ENCODE measurements at places on chromosomes 6 and 20.

DNA sequence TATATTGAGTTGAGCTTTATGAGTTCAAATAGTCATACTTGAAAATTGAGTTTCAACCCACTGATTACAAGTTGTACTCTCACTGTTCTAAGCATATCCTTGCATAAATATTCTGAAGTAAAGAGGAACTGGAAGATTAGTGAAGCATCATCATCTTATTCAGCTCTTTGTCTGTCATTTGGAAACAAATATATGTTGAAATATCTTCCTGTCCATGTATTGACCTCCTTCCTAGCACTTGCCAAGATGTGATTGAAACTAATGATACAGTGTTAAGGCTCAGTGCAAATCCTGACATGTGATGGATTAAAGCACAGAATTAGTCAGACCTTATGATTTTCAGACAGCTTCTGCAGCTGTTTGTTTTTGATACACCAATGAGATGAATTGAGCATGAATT lies 434.3 kb downstream of the TBC1D32 start:
- peak; percentile 15 for DNase-seq

GRCh38 chr6:118097576-118097975 lies 190.5 kb downstream of the SLC35F1 start:
- DNase-seq: no peak

DNA sequence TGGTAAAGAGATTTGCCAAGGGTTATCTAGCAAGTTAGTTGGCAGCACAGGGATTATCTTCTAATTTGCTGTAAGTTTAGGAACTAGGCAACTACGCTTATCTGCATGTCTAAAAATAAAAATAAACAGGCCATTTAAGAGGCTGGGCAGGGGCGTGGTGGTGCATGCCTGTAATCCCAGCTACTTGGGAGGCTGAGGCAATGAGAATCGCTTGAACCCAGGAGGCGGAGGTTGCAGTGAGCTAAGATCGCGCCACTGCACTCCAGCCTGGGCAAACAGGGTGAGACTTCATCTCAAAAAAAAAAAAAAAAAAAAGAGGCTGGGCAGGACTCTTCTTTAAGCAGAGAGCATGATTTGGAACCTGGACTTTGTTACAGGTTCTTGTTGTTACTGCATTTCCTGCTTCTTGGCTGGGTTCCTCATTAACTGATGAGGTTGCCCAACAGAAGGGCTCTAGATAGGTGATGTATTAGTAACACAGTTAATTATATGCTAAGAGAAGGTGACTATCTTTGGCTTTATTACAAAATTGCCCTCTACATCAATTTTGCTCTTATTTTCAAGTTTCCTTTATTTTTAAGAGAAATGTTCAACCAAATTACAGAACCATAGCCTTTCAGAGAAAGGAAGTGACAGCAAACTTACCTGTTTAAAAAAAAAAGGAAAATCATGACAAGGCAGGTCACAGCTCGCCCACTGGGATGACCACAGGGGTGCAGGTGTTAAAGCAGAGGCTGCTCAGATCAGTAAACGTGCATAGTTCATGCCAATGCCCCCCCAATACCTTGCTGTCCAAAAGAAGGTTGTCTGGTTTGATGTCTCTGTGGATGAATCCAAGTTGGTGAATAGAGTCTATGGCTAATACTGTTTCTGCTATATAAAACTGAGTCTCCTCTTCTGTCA lies 32.5 kb downstream of the STK38 start:
- no peak for DNase-seq

- DNase-seq: no peak
These were observed 13.7 kb downstream of the LAMA5 start for GRCh38 chr20:62353289-62354030.

GRCh38 chr6:150756173-150756572 lies 109.3 kb upstream of the MTHFD1L start:
- DNase-seq: no peak

DNA sequence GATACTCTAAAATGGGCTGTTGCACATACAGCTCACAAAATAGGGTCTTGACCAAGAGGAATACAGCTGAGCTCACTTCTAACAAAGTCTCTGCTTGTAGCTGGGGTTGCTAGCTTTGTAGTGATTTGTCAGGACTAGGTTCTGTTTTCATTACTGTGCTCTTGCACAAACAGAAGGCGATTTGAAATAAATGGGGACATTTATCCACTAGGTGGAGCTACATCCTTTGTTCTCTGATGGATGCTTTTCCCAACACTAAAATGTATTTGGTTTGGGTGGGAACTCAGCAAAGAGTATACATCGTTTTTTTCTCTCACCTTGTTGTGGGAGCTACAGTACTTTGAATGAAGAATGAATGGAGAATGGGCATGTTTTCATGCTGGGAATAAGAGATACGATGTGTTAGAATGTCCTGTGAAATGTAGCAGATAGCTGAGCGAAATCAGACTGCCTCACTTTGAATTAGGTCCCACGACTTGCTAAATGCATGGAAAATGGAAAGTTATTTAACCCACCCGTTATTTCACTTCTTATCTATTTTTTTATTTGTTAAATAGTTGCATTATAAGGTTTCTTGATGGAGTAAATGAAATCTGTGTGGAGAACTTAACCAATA lies 494.7 kb upstream of the MAP3K7 start:
- DNase-seq: no peak

DNA sequence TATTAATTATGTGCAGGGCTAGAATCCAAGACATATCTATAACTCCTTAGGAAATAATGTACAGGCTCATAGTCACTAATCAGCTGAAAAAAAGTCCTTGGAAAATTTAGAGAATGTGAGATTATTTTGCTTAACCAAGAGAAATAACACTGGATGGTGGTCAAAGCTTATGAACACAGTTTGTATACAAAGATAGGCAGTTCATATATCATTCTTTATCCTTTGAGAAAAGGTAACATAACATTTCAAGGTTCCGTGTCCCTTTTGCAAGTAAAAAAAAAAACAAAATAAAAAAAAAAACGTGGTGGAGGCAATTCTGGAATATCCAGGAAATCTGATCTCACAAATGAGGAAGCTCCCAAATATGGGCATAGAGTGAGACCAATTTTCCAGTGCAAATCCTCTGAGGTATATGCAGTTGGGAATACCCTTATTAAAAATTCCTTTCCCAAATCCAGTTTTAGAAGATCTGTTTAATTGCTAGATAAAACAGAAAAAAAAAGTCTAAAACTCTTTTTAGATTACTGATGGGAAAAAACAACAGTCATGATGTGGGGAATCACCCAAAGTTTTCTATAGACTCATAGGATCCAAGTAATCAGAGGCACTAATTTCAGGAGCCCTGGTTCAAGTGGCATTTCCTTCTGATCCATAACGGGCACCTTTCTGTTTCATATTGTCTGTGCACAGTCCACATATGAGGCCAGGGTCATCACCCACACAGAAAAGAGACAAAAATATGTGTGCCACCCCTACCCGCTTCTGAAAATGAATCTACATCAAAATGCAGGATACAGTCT lies 17.7 kb upstream of the TNFAIP3 start:
- no peak for DNase-seq

DNA sequence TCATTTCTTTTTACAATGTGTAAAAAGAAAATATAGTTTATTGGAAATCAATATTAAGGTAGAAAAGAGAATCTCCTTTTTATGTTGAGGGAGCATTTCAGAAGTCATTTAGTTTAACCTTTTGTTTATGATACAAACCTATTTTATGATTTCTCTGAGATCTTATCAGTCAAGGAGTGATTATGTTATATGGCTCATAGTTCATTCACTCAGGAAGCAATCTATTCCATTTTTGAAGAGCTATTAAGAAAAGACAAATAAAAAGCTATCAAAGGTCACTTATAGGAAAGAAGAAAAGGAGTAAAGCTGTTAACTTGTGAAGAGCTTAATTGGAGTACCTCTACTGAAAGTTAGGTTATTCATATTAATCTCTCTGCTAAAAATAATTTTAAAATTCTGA lies 526.6 kb upstream of the JAG1 start:
- no peak for DNase-seq

DNA sequence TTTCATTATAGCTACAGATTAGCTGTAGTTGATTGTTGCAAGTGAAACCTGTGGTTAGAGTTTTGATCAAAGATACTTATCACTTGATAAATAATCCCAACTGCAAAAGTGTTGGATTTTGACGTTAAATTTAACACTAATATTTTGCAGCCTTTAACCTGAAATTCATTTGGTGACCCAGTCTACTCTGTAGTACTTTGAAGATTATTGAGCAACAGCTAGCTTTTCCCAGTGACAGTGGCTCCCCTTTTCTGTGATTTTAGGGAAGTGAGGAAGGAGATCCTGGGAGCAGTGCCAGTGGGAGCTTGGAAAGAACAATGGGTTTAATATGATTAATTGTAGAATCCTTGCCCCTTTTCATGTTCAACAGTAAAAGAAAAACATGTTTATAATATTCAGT lies 76.9 kb downstream of the NCOA3 start:
- no peak for DNase-seq

GRCh38 chr6:37514321-37514771 lies 14.7 kb upstream of the CCDC167 start:
- no peak for DNase-seq

DNA sequence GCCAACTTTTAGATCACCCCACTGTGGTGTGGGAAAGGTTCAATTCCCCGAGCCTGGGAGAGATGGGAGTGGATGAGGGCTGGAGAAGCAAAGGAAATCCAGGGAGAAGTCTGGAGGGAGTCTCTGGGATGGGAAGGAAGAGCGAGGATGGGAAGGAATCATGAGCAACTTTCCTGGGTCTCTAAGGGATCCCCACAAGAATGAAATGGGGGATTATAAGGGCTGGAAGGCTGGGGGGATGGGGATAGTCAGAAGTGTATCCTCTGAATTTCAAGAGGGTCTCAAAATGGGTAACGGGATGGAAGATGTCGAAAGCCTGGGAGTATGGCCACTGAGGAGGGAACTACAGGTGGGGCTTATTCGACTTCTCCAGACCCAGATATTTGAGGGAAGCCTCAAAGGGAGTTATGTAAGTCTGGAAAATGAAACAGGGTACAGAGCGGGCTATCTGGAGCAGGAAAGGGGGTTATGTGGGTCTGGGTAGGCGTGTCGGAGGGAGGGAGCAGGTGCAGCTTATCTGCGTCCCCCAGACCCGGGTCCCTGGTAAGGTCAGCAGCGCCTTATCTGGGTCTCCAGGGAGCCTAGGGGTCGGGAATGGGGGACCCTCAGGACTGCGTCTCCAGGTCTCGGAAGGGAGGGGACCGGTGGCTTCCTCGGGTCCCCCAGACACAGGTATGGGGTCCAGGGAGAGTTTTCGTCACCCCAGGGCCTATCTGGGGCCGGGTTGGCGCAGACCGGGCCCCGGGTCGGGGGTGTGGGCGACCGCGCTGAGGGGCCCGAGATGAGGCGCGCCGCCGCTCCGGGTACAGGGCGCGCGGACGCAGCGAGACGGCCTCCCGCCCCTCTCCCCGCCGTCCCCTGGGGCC lies 550 bp downstream of the PLAGL2 start:
- no peak for DNase-seq

DNA sequence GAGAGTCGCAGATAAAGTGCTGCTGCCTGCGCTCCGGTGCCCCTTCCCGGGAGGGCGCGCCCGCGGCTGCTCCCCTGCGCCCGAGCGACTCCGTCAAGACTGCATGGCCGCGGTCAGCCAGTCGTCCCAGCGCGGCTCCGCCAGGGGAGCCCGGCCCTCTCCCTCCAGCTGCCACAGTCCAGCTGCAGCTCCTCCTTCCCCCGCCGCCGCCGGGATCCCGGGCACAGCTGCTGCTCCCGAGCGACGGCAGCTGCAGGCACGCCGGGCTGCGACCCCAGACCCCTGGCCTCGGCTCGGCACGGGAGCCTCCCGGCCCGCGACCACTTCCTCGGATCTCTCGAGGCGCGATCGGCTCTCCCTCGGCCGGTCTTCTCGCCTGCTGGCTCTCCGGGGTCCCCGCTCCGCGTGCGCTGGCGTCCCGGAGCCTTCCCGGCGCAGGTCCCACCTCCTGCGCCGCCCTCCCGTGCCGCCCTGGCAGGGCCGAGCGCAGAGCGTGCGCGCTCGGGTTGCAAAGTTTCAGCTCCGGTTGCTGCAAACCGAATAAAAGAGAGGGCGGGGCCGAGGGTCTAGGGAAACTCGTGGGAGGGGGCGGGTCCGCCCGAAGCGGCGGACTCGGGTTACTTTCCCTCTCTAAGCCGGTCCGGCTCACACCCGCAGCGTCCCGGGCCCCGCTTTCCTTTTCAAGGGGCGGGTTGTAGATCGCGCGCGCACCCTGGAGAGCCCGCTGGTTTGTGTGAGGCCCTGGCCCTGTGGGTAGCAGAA lies at the start of gene CNKSR3:
Gene CNKSR3 (minus strand): TSS at position 542 of the 762 bp plus-strand sequence. CDS start 571 bp downstream, outside the sequence.
- DNase-seq: peak; percentile 29

DNA sequence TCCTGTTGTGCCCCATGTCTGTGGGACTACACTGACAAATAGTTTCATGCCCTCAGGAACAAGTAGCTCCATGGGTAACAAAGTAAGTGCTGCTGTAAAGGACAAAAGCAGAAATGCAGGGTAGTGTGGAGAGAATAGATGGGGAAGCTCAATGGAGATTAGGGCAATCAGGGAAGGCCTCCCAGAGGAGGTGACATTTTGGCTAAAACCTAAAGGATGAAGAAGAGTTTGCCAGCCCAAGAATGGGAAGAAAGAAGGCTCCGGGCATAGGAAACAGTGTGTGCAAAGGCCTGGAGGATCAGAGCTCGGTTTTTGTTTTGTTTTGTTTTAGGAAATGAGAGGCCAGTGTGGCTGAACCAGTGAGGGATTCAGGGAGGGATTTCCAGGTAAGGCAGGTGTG lies 43.6 kb upstream of the FAM83D start:
- DNase-seq: no peak

DNA sequence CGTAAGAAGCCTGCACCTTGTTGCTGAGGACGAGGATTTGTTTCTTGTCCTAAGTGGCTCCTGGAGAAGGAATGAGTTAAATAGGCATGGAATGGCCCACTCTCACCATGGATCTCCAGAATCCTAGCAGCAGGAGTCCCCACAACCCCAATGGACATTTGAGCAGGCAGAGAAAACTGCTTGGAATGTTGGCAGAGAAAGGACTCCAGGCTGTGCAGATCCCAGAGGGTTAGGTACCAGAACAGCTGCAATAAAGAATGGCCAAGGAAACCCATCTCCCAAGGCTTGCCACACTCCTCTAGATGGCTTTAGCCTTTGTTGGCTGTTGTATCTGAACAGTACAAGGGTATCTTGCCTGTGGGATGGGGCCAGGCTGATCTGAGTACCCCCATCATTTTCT lies 1415.7 kb upstream of the ADGRB3 start:
- no peak for DNase-seq

GRCh38 chr6:88048578-88048977 lies 937 bp downstream of the SPACA1 start:
- DNase-seq: no peak

DNA sequence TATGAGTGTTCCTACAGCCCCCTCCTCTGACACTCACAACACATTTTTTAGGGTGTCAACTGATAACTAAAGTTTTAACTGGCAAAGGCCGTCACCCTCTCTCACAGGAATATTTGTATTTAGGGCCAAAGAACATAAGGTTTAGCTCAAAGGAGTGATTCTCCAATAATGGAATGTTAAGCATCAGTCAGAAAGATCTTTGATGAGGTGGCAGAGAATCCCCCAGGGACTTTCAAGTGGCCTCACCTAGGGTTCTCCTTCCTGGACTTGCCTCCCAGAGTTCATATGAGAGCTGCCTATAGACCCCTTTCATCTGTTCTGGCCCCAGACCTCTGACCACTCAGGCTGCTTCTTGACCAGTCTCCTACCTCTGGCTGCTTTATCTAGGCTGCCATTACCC lies 7.4 kb upstream of the SCUBE3 start:
- DNase-seq: no peak
